ENCODE measurements at places on chromosomes 2 and 18.

DNA sequence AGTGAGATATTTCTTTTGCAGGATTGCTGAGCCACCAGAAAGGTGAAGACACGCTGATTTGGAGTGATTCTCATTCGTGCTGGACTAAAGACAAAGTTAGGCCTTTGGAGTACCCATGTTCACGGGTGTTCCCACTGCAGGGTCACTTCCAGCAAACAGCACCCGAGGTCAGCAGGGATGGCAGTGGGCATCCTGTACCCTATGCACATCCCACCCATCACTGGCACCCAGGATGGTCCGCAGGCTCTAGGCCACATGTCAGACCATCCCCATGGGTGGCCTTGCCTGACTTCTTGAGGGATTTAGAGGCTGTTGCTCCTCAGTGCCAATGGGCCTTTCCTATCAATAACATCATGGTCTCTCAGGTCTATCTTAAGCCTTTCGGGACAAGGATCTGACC lies 39.3 kb upstream of the TMEM17 start:
- no peak for DNase-seq

GRCh38 chr2:207087046-207087902 lies 78.5 kb downstream of the KLF7 start:
- DNase-seq: no peak

GRCh38 chr2:182069908-182070307 lies 84.3 kb downstream of the PPP1R1C start:
- no peak for DNase-seq

DNA sequence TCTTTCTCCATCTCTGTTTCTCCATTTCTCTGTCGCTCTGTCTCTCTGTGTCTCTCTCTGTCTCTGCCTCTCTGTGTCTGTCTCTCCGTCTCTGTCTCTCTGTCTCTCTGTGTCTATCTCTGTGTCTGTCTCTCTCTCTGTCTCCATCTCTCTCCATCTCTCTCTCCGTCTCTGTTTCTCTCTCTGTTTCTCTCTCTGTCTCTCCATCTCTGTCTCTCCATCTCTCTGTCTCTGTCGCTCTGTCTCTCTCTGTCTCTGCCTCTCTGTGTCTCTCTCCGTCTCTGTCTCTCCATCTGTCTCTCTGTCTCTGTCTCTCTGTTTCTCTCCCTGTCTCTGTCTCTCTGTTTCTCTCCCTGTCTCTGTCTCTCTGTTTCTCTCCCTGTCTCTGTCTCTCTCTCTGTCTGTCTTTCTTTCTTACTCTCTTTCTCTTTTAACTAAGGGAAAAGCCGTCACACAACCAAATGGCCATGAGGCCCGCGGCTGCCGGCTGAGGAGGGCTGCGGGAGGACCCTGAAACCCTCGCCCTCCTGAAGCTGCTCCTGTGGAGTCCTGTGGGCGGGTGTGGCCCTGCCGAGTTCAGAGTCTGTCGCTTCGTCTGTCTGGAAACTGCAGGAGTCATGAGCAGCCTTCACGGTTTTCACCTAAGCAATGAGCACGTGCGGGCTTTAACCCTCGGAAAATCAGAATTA lies 29.3 kb downstream of the NFATC1 start:
- no peak for DNase-seq

DNA sequence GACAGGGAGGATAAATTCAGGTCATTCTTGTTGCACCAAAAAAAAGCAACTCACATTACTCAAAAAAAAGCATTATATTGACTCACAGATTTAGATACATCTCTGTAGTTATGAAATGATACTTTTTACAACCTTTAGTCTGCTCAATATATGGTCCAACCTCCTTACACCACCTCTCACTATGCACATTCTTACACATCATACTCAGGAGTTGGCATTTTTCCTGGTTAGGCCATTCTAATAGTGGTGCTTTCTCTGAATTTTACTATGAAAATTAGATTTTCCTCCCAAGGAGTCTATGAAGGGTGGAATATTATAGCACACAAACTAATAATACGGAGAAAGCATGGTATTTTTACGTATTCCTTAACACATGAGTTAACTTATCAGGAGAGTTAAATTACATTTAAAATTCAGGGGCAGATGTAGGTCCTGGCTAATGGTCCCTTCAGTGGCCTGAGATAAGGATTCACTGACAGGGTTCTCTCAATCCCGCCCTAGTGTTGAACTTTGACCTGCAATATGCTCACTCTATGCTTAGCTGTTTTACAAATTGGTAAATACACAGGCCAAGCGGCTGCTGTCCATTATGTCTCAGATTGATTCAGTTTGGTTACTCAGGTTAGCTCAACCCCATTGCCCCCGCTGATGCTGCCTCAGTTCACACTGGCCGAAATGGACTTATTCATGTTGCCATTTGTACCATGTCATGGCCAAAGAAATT lies 153.6 kb downstream of the NCKAP5 start:
- DNase-seq: no peak
